Caco-2 (cell line): ENCODE measurements at places on chromosomes 12 and 14. TPM values are rescaled to one million over a fixed set of nuclear protein-coding genes. Genes with fewer than 3 reads are reported as not detected.
A peak's percentile ranks its signal among the peaks of the same experiment; 100 is the strongest.

WNT1 gene
- total RNA-seq, result 0.63 TPM in 1 of 2 replicates, not detected in the other

DEGS2 gene
- total RNA-seq, result 3.8 and 5.1 TPM in 2 replicates

IAPP gene
- not detected in 2 replicates for total RNA-seq

RAPGEF3 gene
- total RNA-seq, result 1.2 and 2.3 TPM in 2 replicates

TAS2R42 gene
- not detected in 2 replicates for total RNA-seq

DNA sequence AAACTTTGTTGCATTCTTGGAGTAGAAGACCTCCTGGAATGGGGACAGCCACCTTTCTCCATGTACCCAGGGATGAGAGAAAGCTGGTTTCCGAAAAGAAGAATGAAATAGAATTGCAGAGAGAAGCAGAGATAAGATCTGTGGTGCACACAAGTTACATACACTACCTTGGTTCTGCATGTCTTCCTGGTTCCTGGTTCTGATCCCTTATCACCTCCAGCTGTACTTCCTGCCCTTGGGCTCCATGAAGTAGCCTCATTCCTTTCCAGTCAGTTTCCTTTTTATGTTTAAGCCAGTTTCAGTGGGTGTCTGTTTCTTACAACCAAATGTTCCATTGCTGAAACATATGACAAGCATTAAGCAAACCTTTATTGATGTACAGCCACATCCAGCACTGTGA, 69.3 kb downstream of the FBXW8 start:
- DNase-seq, result no peak

- no peak for DNase-seq
Measured at GRCh38 chr12:31629756-31630732, 29.4 kb upstream of the ETFBKMT start.

- no peak for DNase-seq
Measured at GRCh38 chr12:68609998-68610369, 715 bp upstream of the RAP1B start.

GRCh38 chr12:106387848-106388377, 30.4 kb downstream of the POLR3B start:
- DNase-seq, result no peak

DNA sequence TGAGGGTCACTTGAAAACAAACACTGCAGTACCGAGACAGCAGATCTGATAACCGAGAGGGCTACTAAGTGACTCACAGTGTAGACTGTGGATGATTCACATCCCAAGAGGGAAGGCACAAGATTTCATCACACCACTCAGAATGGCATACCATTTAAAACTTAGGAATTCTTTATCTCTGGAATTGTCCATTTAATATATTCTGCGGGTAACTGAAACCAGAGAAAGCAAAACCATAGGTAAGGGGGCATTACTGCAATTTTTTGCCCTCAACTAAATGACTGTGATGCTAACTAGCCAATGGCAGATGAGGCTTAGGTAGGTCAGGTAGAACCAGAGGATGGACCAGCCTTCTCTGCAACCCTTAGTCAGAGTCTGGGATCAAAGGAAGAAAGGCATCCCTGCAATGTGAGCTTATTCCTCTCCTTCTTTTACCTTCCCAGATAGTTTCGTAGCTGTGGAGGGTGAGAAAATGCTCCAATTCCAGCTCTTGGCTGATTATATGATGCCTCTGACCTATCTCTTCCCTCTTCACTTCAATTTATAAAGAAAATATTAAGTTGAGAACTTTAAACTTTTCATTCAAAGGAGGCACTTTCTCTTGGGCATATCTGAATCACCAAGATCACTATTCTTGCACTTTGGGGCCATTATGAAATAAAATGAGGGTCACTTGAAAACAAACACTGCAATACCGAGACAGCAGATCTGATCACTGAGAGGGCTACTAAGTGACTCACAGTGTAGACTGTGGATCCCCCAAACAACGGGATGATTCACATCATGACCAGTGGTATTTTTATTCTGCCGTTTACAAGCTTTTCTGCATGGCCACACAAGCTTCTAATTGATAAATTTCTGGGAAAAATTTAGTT, 6.8 kb downstream of the ART4 start:
- DNase-seq, result no peak

GRCh38 chr14:74400919-74401503, 25.0 kb downstream of the SYNDIG1L start:
- no peak for DNase-seq

DNA sequence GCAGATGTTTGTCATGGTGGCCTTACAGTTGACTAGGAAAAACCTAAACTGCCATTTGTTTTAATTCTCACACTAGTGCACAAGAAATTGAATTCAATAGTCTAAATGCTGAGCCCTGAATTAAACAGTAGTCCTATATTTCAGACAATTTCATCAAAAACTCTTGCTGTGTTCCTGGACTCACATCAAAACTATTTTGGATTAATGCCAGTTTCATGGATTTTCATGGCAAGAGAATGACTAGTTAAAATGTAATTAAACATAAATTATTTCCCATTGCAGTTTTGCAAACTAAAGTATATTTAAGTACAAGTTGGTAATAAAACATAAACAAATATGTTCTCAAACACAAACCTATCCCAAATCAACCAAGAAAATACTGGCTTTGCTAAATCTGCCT, 468.0 kb upstream of the PRICKLE1 start:
- no peak for DNase-seq

DNA sequence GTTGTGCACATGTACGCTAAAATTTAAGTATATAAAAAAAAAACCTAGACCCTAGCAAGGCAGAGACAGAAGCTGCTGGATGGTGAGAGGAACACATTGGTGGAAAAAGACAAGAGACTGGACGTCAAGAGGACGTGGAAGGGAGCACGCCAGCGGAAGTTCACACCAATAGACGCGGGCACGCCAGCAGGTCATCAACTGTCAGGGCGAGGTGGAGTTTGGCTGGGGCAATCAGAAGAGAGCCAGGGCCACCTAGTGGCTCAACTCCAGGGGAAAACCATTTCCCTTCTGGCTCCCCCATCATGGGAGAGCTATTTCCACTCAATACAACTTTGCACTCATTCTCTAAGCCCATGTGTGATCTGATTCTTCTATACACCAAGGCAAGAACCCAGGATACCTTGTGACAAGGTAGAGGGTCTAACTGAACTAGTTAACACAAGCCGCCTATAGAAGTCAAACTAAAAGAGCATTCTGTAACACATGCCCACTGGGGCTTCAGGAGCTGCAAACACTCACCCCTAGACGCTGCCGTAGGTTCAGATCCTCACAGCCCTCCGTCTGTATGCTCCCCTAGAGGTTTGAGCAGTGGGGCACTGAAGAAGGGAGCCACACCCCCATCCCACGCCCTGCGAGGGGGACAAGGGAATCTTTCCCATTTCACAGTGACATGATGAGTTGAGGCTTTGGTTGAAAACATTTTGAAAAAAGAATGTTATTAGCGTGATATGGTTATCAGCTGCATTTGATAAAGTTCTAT, 702.7 kb downstream of the TMTC2 start:
- peak; percentile 34 for DNase-seq

DNA sequence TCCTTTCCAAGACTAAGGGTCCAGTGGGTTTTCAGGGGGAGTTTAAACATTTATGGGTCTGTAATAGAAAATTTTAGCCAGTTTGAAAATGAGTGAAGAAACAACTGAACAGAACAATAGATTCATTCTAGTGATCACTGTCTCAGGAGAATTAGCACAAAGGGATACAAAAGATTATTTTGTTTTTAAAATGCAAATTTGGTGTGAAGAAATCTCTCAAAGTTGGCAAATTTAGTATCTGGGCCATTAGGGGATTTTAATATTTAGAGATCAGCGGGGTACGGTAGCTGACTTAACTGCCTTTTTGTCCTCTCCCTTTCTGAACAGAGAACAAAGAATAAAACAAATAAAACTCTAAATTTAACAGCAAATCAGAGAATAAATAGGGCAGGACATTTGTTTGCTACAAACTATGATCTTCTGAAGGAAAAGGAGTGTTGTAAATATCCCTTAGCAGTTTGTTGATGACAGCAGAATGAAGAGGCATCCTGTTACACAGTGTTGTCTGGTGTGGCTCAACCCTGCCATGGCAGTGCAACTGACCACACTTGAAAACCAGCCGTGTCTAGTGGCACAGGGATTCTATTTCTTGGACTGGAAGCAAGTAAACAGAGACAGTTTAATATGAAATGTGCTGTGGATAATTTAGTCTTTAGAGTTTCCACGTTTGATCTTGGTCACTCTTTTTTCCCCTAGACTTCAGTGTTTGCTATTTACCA, 46.3 kb upstream of the LRTM2 start:
- no peak for DNase-seq

DNA sequence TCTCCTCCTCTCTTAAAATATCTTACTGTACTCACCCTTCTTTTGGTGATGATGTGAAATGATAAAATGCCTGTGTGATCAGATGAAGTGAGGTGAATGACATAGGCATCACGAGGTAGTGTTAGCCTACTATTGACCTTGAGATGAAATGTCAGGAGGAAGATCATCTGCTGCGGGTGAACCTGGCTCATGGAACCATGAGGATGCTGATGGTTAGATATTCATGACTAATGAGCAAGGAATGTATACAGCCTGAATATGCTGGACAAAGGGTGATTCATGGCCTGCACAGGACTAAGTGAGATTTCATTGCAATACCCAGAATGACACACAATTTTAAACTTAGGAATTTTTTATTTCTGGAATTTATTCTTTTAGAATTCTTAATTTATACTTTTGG, 89.6 kb downstream of the DAAM1 start:
- no peak for DNase-seq
